IPS-NIHi11 (cell line): ENCODE measurements at places on chromosomes 7 and 10.

GRCh38 chr7:5012985-5013384 is 32.7 kb upstream of the RBAK start:
- no peak for DNase-seq

GRCh38 chr10:24382596-24382978 is 173.6 kb downstream of the KIAA1217 start:
- DNase-seq, result no peak

GRCh38 chr7:21429786-21430574 is 2.1 kb downstream of the SP4 start:
- no peak for DNase-seq

DNA sequence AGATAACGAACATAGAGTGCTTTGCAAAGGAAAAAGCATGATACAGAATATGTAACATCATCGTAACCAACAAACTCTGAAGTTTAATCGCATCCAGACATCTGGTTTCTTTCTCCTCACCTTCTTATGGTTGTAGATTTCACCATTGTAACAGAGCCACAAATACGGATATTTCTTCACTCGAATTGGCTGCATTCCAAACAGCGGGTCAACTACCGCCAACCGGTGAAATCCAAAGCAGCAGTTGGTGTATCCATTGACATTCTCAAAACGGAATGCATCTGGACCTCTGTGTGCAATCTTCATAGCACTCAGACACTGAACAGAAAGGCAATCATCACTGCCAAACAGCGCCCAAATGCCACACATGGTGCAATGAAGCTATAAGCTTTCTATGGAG is 3.4 kb downstream of the ASNS start:
- no peak for DNase-seq

GRCh38 chr7:2008936-2009540 is 223.7 kb downstream of the MAD1L1 start:
- no peak for DNase-seq
